ENCODE measurements at places on chromosomes 1 and 21.
A peak's percentile ranks its signal among the peaks of the same experiment; 100 is the strongest.

- H3K4me1 ChIP-seq = no peaks in the 10 kb centered on the region
- no peak for DNase-seq
- no peaks in the 10 kb centered on the region for H3K36me3 ChIP-seq
- H3K4me3 ChIP-seq = no peak overlapping the region
- no peak overlapping the region for H3K27ac ChIP-seq
Observed at GRCh38 chr1:167881069-167881468, 32.9 kb downstream of the ADCY10 start.

DNA sequence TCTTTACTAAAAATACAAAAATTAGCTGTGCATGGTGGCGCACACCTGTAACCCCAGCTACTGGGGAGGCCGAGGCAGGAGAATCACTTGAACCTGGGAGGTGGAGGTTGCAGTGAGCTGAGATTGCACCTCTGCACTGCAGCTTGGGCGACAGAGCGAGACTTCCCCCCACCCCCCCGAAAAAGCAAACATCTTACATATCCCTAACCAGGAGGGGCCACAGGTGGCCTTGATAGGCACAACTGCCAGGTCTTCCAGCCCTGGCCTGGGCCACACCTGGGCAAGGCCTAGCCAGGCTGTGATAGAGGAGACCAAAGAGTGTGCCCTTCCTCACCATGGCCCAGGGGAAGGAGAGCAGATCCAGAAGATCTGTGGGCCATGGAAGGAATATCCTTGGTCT lies 28.6 kb upstream of the POU3F1 start:
- no peak overlapping the region for H3K27ac ChIP-seq
- no peaks in the 10 kb centered on the region for H3K36me3 ChIP-seq
- no peak for DNase-seq
- no peak overlapping the region for H3K4me3 ChIP-seq

DNA sequence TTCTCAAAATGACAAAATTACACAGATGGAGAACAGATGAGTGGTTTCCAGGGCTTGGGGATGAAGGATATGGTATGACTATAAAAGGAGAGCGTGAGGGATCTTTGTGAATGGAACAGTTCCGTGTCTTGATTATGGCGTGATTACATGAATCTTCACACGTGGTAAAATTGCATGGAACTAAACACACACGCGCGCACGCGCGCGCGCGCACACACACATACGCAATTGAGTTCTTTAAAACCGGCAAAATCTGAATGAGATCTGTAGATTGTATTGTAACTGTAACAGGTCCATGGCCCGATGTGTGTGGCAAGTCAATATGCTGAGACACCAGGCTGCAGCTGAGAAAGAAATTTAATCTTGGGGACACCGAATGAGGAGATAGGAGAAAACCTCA lies 11.1 kb upstream of the LRRN2 start:
- no peaks in the 10 kb centered on the region for H3K27me3 ChIP-seq
- no peak overlapping the region for H3K4me3 ChIP-seq
- H3K27ac ChIP-seq = no peak overlapping the region
- H3K36me3 ChIP-seq = no peaks in the 10 kb centered on the region
- no peaks in the 10 kb centered on the region for H3K4me1 ChIP-seq
- DNase-seq = no peak

GRCh38 chr1:168408539-168408865 lies 127.8 kb downstream of the TBX19 start:
- H3K4me3 ChIP-seq = no peak overlapping the region
- no peak overlapping the region for H3K27ac ChIP-seq
- H3K4me1 ChIP-seq = no peaks in the 10 kb centered on the region
- no peak for DNase-seq
- no peaks in the 10 kb centered on the region for H3K36me3 ChIP-seq

DNA sequence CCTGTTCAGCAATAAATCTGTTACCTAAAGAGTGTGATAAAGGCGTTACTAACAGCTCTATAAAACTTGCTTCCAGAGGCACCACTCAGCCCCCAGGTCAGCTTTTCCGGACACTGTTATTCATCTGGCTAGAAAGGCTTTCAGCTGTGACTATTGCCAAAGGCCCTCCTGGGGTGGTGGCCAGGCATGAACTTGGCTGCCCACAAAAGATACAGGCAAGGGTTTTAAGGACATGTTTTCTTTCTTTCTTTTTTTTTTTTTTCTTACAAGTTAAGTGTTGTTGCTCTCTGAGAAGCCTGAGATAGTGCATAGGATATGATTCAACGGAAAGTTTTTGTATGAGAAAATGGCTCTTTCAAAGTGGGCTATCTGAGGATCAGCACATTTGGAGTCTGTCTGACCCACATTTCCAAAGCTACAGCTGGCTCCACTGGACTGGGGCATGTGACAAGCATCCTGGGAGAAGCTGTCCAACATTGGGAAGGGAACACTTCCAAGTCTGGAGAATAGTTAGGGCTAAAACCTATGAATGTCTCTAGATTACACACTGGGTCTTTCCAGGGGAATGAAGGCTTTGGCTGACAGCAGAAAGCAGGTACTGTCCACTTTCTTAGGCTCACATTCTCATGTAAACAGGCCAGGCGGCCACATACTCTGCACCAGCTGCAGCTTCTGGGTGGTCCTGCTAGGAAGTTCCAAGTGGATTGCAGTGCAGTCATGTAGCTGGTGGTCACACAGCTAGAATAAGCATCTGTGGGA lies 639.7 kb downstream of the LMO4 start:
- no peaks in the 10 kb centered on the region for H3K27me3 ChIP-seq
- no peaks in the 10 kb centered on the region for H3K36me3 ChIP-seq
- peak overlapping the region; percentile 61 for H3K27ac ChIP-seq
- no peak overlapping the region for H3K4me3 ChIP-seq
- H3K4me1 ChIP-seq = no peaks in the 10 kb centered on the region
